ENCODE measurements at places on chromosomes 11 and 22. TPM values are rescaled to one million over a fixed set of nuclear protein-coding genes. Genes with fewer than 3 reads are reported as not detected.

DNA sequence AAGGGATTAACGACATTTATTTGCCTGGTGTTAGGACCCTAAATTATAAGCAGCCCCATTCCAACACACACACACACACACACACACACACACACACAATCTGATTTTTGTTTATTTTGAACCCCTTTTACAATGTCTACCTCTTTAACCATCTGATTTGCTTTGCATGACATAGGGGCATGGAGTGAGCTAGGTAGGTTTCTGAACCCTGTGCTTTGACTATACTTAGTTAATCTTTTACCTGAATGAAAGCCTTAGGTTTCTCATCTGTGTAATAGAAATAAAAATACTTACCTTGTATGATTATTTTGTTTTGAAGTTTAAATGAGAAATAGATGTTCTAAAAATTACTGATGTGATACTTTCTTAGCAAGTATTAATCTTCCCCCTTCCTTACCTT, 94.7 kb upstream of the FOLH1 start:
- no peaks in the 10 kb centered on the region for H3K27me3 ChIP-seq
- H3K4me3 ChIP-seq, result no peak overlapping the region
- H3K4me1 ChIP-seq, result no peaks in the 10 kb centered on the region
- H3K27ac ChIP-seq, result no peak overlapping the region

GRCh38 chr11:82775736-82776346, 42.2 kb upstream of the FAM181B start:
- H3K27me3 ChIP-seq, result no peaks in the 10 kb centered on the region
- no peaks in the 10 kb centered on the region for H3K4me1 ChIP-seq

GRCh38 chr11:122199661-122200060, 83.6 kb upstream of the BLID start:
- no peak overlapping the region for H3K27ac ChIP-seq
- H3K36me3 ChIP-seq, result no peaks in the 10 kb centered on the region
- no peak overlapping the region for H3K4me3 ChIP-seq
- no peaks in the 10 kb centered on the region for H3K27me3 ChIP-seq

The EHF gene
- total RNA-seq, result not detected

The MS4A4A gene
- not detected for total RNA-seq

The A4GALT gene
- total RNA-seq, result 3.4 TPM

The CARD10 gene
- 17.7 TPM for total RNA-seq

The UPK3A gene
- total RNA-seq, result not detected

GRCh38 chr11:12275818-12276217, 101.6 kb upstream of the PARVA start:
- peak; percentile 18 for DNase-seq
- H3K27me3 ChIP-seq, result no peaks in the 10 kb centered on the region
- H3K4me1 ChIP-seq, result no peaks in the 10 kb centered on the region
- H3K4me3 ChIP-seq, result no peak overlapping the region
- H3K36me3 ChIP-seq, result no peaks in the 10 kb centered on the region

The CECR2 gene
- 154 TPM for total RNA-seq

The ZP1 gene
- total RNA-seq, result not detected

DNA sequence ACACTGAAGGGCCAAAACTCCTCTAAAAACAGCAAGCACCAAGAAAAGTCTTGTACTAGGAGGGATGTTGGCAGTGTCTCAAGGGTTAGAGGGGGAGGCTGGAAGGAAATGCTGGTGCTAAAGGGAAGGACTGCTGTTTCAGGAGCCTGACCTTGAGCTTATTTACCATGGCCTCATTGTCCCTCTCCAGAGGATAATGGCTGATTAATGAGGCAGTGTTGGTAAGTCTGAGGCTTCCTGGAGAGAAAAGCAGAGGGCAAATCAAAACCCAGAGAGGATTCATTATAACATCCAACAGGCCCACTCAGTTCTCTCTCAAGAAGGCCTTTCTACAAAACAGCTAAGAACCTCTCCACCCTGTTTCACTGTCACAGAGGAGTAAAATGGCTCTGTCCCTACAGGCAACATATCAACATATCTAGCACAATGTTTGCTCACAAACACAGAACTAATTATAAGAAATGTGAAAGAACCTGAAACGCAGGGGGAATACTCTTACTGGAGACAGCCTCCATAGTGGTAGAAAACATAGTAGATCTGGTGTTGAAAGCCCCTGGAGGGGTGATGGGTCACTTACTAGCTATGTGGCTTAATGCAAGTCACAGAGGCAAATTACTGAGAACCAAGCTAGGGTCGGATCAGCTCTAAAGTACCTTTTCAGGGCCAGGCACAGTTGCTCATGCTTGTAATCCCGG, 31.4 kb downstream of the NUMA1 start:
- H3K27me3 ChIP-seq, result no peaks in the 10 kb centered on the region
- no peak overlapping the region for H3K4me3 ChIP-seq
- H3K4me1 ChIP-seq, result no peaks in the 10 kb centered on the region
- peak overlapping the region; percentile 13 for H3K27ac ChIP-seq

DNA sequence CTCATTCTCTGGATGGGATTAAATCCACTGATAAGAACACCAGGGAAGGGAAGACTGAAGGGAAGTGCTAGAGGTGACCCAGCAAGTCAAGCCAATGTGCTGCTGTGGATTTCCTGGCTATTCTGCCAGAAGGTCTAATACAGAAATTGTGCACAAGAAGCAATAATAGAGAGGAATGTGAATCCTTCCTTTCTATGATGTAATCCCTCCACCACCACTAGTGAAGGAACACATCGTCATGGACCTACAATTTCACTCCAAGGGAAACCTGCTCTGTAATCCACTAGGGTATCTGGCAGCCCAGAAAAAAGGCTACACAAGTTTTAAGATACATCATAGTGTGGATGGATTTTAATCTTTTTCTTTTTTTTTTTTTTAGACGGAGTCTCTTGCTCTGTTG, 17.4 kb downstream of the LARGE2 start:
- DNase-seq, result no peak
- H3K36me3 ChIP-seq, result peaks cover 9% of the 10 kb centered on the region
- H3K27ac ChIP-seq, result no peak overlapping the region
- H3K4me3 ChIP-seq, result no peak overlapping the region
- H3K4me1 ChIP-seq, result 0 out of 2 replicates have a peak, but pooled peaks cover 2% of the 10 kb centered on the region

DNA sequence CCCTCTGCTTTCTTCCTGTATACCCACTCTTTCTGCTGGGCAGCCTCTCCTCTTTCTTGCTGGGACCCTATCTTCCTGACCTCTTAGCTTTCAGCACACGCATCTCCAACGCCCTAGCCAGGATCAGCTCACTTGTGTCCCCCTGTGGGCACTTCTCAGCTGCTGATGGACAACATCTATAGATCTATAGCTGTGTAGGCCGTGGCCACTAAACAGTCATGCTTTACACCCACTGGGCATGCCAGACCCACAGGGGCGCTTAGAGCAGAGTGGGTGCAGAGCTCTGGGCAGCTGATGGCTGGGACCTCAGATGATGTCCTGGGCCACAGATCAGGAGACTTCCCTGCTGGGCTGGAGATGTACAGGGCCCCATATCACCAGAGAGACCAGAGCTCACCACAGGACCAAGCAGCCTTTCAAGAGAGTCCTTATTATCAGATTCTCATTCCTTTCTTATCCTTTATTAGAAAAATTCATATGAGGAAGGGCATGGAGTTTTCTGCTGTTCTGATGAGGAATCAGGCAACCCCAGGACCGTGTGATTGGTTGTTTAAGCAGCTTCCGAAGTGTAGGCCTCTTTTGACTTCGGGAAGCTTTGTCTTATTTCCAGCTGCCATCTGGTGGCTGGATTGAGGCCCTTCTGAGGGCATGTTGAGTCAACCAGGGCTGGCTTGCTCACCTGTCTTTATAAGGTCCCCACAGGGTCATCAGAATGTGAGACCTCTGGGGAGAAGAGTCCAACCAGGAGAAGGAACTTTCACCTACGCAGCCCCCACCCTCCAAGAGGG, 60.5 kb downstream of the OSBP2 start:
- H3K27me3 ChIP-seq, result no peaks in the 10 kb centered on the region
- no peaks in the 10 kb centered on the region for H3K4me1 ChIP-seq
- DNase-seq, result peak; percentile 73
- peaks cover 16% of the 10 kb centered on the region for H3K36me3 ChIP-seq
- H3K27ac ChIP-seq, result no peak overlapping the region
- H3K4me3 ChIP-seq, result no peak overlapping the region

DNA sequence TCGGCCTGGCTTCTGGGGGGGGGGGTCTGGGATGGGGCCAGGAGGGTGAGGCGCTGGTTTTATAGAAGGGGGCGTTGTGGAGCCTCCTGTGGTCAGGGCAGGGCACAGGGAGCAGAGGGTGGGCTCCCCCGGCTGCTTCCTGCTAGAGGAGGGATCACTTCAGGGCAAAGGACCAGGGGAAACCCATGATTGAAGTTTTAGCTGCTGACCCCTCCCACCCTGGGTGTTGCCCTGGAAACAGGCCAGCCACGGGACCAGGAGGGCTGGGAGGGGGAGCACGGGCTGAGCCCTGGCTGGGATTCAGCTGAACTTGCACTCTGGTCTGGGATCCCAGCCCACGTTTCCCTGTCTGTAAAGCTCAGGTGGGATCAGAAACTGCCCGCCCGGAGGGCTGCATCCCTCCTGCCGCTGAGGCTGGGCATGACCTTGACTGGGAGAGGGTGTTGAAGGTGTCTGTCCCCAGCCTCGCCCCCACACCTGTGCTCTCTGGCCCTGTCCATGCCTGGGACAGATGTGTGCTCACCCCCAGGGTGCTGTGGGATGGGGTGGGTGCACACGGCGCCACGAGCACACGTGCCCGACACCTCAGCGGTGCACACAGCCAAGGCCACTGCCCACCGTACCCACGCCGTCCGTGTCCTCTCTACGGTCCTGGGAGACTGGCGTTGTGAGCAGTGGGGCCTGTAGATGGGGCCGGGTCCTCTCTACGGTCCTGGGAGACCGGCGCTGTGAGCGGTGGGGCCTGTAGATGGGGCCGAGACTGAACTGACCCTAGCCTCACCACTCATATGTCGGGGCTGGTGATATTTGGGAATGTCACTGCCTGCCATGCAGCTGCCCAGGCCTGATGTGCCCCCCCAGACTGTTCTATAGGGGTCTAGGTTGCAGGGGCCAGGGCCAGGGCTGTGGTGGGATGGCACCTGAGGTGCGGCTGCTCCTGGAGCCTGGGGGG, 2.3 kb downstream of the TSPAN4 start:
- peaks cover 2% of the 10 kb centered on the region for H3K4me1 ChIP-seq
- DNase-seq, result peak; percentile 94
- H3K36me3 ChIP-seq, result peaks cover 15% of the 10 kb centered on the region
- H3K27ac ChIP-seq, result no peak overlapping the region

- no peaks in the 10 kb centered on the region for H3K36me3 ChIP-seq
- H3K4me1 ChIP-seq, result no peaks in the 10 kb centered on the region
- no peaks in the 10 kb centered on the region for H3K27me3 ChIP-seq
- DNase-seq, result peak; percentile 49
- no peak overlapping the region for H3K4me3 ChIP-seq
Observed at GRCh38 chr11:100515087-100515486, 172.0 kb upstream of the ARHGAP42 start.

The CLDN5 gene
- 0.26 TPM for total RNA-seq

DNA sequence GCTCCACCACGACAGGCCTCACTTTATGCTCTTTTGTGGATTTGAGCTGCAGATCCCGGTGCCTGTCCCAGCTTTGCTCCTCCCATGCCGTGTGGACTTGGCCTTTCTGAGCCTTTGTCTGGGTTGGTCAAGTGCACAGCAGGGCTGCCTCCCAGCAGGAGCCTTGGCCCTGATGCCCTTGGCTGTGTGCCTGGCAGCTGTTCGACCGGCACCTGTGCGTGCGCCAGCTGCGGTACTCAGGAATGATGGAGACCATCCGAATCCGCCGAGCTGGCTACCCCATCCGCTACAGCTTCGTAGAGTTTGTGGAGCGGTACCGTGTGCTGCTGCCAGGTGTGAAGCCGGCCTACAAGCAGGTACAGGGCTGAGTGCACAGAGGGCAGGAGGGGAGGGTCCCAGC, 46.5 kb downstream of the MYO7A start:
- H3K4me3 ChIP-seq, result no peak overlapping the region
- no peak overlapping the region for H3K27ac ChIP-seq
- peaks cover 17% of the 10 kb centered on the region for H3K4me1 ChIP-seq
- H3K36me3 ChIP-seq, result no peaks in the 10 kb centered on the region
- DNase-seq, result no peak

- H3K4me1 ChIP-seq, result no peaks in the 10 kb centered on the region
- no peaks in the 10 kb centered on the region for H3K36me3 ChIP-seq
- H3K27me3 ChIP-seq, result no peaks in the 10 kb centered on the region
- no peak for DNase-seq
Observed at GRCh38 chr11:112221274-112221835, 4.9 kb upstream of the PTS start.

GRCh38 chr22:19718456-19719049, 4.2 kb downstream of the SEPTIN5 start:
- peaks cover 14% of the 10 kb centered on the region for H3K36me3 ChIP-seq
- peaks cover 2% of the 10 kb centered on the region for H3K4me1 ChIP-seq
- H3K27ac ChIP-seq, result no peak overlapping the region

DNA sequence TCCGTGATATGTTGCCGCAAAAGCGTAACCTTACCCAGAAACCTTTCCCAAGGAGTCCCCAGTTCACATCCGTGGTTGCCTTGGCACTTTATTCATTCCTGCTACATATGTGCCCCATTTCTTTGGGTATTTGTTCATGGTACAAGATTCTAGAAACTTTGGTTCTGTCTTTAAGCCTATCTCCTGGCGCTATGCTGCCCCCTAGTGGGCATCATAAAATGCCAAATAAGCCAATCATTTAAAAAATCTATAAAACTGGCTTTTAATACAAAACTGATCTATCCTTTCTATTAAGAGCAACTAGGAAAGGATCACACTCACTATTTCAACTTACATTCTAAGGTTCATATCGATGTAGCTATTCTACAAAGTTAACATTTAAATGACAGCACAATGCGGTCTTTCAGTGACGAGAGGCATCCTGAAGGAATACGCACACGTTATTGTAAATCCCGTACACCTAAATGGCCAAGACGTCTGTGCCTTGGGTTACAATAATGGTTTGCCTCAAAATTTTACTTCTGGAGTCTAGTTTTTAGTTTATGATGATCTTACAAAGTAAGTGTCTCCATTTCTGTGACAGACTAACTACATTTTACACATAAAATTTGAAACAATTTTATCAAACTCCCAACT, 16.2 kb downstream of the PIWIL3 start:
- DNase-seq, result no peak
- no peaks in the 10 kb centered on the region for H3K27me3 ChIP-seq
- no peak overlapping the region for H3K4me3 ChIP-seq
- H3K4me1 ChIP-seq, result no peaks in the 10 kb centered on the region

DNA sequence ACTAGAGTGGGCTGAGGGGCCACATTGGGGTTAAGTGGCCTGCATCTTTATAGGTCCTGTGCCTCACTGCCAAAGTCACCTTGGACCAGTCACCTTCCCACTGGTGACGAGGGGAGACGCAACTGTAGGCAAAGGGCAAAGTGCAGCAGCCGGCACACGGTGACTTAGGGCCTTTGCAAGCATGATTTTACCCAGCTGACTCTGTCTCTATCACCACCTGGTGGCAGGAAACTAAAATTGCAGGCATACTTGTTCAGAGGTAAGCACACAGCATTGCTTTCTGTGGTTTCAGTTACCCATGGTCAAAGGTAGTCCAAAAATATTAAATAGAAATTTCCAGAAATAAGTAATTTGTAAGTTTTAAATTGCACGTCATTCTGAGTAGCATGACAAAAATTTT, 1164.4 kb downstream of the BRD1 start:
- no peaks in the 10 kb centered on the region for H3K27me3 ChIP-seq
- no peak overlapping the region for H3K4me3 ChIP-seq
- peak; percentile 47 for DNase-seq
- H3K36me3 ChIP-seq, result peaks cover 25% of the 10 kb centered on the region
- no peaks in the 10 kb centered on the region for H3K4me1 ChIP-seq

The C22orf15 gene
- total RNA-seq, result 0.81 TPM

All from H9 (cell line).